ENCODE measurements at places on chromosomes 13 and 19.

DNA sequence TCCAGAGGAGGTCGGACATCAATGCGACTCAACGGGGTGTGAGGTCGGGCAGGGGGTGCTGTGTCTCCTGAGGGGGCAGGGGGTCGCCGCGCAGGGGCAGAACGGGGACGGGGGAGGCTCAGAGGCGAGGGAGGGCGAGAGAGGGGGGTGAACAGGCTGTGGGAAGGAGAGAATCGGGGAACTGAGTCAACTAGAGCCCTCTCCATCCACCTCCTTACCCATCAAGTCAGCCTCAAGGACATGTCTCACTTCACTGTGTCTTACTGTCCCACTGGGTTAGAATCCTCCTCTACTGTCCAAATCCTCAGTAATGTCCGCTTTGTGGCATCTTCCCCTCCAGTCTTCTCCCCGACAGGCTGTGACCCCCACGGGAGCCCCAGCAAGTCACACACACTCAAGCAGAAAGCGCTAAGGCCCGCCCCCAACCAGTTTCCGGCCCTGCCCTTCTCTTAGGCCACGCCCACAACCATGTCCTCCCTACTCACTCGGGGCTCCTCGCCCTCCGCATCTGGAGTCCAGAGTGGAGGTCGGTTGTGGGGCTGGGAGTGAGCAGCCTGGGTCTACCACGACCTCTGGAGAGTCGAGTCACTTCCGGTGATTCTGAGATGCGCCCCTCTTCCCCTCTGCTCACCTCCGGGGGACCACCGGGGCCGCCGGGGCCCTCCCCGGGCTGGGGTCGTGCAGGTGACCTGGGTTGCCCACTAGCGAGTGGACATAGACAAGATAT is 9.3 kb downstream of the PLEKHA4 start:
- no peak for DNase-seq

DNA sequence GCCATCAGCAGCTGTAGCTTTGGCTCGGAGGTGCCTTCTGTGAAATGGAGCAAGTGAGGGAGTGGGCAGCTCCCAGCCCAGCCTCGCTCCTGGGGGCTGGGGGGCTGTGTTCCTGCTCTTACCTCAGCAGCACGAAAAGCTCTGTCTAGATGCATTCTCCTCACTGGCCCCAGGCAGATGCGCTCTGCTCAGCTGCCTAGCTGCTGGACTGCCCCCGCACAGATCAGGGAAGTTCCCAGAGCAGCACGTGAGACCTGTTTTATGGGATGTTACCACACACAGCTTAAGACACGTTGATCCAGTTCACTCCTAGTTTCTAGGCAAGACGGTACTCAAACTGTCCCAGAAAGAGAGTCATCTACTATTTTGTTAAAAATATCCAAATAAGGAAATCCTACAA is 13.6 kb downstream of the LCP1 start:
- no peak for DNase-seq

DNA sequence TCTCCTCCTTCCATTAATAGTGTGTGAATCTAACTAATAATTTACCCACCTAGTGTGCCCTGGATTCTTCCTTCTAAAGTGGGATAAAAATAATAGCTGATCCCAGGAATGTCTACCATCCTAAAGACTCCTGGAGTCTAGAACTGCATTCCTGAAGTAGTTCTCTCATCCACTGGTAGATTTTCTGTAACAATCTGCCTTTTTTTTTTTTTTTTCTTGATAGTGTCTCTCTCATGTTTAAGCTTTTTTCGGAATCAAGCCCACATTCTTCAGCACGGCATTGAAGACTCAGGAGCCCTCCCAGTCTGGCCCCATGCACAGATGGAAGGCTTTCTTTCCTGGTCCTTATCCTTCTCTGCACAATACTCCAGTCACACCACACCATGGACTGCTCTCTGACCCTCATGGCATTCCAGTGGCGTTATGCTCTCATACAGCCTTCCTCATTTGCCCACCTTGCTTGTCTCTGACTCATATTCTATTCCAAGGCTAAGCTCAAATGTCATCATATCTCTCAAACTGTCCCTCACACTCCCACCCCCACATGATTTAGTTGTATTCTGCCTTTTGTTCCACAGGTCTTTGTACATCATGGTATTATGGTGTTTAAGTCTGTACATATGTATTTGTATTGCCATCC is 68.7 kb upstream of the FRY start:
- no peak for DNase-seq

DNA sequence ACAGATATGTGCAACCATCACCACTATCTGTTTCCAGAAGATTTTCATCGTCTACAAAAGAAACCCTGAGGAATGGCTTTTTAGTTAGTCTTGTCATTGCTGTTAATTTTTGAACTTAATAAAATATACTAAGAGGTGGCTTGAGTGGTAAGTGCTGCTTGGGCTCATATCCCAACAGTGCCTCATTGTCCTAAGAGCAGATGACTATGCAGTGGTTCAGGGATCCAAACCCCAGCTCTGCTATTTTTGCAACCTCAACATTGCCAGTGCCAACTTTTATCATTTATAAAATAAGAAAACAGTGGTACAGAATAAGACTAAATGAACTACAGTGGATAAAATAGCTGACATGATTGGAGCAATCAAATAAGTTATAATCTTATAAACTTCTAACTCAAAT is 123.2 kb upstream of the SLC7A1 start:
- DNase-seq = no peak

DNA sequence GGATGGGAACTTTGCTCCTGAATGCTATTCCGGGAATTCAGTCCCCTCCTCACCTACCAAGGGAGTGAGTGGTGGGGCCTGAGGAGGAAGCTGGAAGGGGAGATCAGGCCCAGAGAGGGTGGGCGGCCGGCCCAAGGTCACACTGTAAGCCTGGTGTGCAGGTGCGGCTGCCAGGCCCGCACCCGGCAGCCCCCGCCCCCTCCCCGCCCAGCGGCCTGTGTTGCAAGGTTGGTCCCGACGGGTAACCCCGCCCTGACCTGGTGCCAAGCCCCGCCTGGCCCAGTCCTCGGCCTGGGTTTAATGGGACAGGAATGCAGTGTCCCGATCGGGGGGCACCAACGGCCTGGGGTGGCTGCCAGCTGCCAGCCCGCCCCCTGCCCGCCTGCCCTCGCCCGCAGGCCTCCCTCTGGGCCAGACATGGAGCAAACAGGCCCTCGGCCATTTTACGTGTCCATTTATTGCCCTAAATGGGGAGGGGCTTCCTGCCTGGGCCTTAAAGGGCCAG is 5.5 kb downstream of the ZBTB7A start:
- no peak for DNase-seq

DNA sequence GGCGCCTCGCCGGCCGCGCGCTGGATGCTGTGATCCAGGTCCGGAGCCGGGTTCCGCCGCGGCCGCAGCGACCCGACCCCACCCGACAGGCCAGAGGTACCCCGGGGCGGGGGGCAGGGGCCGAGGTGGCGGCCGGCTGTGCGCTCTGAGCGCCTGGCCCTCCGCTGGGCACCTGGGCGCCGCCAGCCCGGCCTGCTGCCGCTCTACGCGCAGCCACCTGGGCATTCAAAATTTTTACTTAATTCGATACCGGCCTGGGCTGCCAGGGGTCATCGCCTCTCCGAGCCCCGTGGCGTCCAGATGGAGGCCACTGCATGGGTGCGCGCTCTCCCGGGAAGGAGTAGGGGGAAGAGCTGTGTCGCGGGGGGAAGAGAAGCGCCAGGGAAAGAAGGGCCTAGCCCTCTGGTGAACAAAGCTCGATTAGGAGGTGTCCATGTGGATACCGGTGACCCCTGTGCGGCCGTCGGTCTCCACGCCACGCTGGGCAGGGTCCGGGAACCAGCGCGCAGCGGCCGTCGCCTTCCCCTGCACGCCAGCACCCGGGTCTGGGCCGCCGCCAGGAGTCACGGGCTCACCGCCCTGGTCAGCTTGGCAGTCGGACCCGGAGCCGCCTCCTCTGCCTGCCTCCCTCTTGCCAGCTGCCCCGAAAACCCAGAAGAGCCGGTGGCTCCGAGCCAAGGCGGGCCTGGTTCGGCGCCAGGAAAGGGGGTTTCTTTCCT is 666 bp downstream of the BIVM start:
- no peak for DNase-seq

- no peak for DNase-seq
Measured at GRCh38 chr19:35095667-35096368, 19.8 kb upstream of the FXYD3 start.

- DNase-seq = peak; percentile 85
Measured at GRCh38 chr13:27826379-27827353, 34.4 kb downstream of the GSX1 start.

- no peak for DNase-seq
Measured at GRCh38 chr19:55451965-55452748, 9.1 kb upstream of the SHISA7 start.

GRCh38 chr19:18408053-18408476 is 10.6 kb upstream of the LRRC25 start:
- DNase-seq = no peak

- no peak for DNase-seq
Measured at GRCh38 chr19:49106648-49107135, 7.5 kb upstream of the LIN7B start.

- no peak for DNase-seq
Measured at GRCh38 chr13:60355056-60355455, 42.0 kb upstream of the TDRD3 start.

DNA sequence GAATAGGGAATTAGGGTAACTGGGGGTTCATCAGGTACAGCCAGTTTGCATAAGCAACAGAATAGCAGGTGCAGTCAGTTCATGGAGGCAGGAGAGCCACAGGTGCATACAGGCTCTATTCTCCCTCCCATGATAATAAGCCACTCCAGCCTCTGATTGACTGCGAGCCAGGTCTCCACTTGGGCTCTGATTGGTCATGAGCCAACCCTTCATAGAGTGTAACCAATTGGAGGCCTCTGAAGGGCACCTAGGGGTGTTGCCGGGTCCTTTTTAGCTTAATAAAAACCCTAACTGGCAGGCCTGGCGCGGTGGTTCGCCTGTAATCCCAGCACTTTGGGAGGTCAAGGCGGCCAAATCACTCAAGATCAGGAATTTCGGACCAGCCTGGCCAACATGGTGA is 8.7 kb upstream of the CKM start:
- DNase-seq = no peak

DNA sequence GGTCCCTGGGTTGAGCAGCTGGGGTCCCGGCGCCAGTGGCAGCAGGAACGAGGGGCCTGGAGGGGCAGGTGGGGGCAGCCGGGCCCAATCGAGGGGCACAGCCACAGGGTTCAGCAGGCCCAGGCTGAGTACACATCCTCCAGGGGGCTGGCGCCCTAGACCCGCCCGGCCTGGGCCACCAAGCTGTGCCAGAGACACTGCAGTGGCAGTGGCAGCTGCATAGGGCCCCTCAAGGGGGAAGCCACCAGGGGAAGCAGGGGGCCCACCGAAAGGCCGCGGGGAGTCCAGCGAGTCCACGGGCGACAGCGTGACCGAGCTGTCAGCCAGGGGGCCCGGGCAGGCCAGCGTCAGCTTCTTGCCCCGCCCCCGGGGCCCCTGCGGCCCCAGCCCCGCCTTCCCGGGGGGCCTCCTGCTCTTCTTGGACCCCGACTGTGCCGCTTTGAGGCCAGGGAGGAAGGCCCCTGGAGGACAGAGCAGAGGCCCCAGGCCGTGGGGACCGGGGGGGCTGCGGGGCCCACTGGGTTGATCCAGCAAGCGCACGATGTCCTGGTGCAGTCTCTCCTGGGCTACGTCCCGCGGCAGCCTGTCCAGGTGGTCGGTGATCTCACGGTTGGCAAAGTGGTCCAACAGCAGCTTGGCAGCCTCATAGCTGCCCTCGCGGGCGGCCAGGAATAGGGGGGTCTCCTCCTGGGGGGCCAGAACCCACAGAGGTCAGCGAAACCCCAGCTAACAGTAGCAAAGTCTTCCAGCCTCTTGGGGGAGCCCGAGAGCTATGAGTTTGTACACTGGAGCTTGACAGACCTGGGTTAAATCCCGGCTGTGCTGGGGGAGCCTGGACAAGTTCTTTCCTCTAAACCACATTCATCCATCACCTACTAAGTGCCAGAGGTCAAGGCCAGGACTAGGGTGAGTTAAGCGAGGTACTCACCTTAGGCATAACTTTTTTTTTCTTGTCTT is 39.5 kb downstream of the NOTCH3 start:
- no peak for DNase-seq

DNA sequence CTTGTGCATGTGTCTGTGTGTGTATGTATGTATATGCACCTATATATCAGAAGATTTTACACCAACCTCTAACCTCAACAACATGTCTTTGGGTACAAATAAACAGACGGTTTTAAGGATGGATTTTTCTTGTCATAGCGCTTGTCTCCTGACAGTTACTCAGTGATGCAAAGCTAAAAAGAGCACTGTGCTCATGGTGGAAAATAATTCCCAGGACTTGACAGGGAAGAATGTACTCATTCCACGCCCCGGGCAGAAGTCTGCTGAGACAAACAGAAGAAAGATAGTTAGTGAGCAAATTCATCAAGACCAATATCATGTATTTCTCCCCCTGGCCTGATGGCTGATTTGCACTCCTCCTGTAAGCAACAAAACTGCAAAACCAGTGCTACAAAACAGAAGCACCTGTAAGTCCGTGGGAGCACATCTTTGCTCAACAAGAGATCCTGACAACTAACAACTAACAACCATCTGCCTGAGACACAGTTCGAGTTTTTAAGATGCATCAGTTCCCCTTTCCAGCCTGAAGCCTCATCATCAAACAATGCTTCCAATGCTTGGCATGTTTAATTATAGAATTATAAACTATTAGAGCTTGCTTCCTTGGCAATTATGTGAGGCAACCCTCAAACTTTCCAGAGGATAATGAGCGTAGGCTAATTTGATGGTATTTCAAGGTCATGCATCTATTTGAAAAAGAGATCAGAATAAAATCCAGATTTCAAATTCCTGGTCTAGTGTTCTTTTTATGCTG is 812.7 kb upstream of the MIR17HG start:
- DNase-seq = no peak

DNA sequence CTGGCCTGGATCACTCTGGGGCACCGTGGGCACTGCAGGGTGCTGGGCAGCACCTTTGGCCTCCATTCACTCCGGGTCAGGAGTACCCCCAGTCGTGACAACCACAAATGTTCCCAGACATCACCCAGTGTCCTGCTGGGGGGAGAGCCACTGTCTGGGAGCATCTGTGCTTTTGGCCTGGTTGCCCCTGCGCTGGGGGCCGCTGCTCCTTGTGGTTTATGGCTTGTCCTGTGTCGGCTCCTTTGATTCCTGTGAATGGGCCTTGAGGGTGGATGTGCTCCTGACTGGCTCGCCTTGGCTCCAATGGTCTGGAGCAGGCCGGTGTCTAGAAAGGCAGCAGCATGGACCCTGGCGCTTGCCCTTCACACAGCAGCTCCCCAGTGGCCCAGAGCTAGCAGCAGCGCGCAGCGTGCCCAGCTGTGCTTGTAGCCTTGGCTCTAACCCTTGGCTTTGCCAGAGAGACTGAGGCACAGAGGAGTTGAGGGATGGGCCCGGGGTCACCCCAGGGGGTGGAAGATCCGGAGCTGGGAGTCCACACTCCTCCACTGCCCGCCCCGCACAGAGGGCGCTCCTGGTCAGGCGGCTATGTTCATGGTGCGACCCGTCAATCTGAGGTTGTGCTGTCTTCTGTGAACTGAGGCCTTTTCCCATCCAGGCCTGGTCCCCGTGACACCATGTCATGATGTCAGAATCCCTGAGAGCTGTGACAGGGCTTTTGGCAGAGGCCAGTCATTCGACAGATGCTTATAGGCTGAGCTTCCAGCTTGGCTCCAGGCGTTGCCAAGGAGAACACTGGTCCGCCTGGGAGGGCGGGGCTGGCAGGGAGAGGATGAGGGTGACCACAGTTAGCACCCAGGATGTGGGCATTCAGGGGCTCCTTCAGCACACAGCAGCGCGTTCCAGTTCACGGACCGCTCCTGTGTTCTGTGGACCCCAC is 4.1 kb downstream of the DAZAP1 start:
- DNase-seq = no peak

All from NCI-H1092 (cell line).